Activated naive CD4-positive, alpha-beta T cell treated with anti-CD3 and anti-CD28 coated beads, Interleukin-2, amount 50 U/mL, for 16 hours (primary cell): ENCODE measurements at places on chromosomes 13 and 19.

- no peak for DNase-seq
These were observed 1.2 kb downstream of the POLR2E start for GRCh38 chr19:1093811-1094553.

DNA sequence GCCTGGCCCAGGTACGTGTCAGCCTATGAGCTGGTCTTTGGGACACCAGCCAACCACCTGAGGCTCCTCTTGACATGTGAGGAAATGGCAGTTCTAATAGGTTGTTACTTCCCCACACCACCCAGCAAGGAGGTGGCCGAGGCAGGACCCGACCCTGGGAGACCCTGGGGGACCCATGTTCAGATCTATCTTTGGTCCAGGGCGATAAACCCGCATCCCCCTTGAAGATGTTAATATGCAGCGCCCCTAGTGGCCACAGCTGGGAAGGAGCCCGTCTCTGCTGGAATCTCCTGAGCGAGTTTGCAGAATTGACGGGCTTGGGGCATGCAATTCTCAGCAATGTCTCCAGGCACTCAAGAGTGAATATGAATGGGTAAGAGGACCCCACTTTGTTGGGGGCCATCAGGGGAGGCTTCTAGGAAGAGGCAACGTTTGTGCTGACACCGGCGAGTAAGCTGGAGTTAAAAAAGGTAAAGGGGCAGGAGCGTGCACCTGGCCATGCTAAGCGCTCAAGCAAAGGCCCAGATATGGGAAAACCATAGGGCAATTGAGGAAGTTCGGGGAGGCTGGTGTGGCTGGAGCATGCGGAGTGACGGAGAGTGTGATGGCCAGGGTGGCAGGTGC is 1.5 kb upstream of the MYO1F start:
- DNase-seq: peak; percentile 81

DNA sequence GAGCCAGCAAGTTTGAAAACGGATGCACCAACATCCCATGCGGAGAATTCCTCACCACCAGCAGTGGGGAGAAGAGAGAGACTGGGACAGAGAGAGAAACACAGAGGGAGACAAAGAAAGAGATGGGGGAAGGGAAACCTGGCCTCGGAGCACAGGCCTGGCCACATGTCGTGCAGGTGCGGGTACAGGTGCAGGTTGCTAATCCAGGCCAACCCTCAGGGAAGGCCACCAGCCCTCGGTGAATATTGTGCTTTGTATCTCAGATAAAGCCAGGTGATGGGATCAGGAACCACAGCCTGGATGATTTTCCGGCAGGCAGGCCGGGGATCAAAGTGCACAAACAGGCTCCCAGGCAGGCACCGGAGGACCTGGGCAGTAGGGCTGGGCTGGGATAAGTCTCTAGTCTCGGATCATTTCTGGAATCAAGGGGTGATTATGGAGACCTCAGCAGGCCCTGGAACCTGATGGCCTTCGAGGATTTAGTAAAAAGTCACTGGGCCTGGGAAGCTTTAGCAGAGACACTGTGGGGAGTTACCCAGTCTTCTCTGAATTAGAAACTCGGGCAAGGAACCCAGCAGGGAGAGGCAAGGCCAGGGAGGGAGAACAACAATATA is 3.7 kb downstream of the GAS6 start:
- no peak for DNase-seq

GRCh38 chr19:307793-308420 is 16.7 kb upstream of the PLPP2 start:
- DNase-seq: no peak

- no peak for DNase-seq
These were observed 492.4 kb downstream of the EFNB2 start for GRCh38 chr13:106042996-106043581.

GRCh38 chr19:6677495-6677882 is 7.5 kb upstream of the TNFSF14 start:
- no peak for DNase-seq

DNA sequence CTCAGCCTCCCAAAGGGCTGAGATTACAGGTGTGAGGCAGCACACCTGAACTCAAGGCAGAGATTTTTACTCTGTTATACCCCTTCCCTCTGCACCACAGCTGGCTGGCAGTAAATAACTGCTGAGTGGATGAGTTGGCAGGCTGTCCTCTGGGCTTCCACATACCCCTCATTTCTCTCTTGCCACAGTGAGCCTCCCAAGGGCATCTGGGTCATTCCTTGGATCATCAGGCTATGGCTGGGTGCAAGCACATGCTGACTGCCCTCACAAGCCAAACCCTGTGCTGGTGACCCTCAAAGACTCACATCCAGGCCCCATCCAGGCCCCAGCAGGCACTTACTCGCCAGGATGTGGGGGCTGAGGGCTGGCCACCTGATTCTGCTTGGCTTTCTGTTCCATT is 4.2 kb downstream of the SUGP1 start:
- DNase-seq: no peak

DNA sequence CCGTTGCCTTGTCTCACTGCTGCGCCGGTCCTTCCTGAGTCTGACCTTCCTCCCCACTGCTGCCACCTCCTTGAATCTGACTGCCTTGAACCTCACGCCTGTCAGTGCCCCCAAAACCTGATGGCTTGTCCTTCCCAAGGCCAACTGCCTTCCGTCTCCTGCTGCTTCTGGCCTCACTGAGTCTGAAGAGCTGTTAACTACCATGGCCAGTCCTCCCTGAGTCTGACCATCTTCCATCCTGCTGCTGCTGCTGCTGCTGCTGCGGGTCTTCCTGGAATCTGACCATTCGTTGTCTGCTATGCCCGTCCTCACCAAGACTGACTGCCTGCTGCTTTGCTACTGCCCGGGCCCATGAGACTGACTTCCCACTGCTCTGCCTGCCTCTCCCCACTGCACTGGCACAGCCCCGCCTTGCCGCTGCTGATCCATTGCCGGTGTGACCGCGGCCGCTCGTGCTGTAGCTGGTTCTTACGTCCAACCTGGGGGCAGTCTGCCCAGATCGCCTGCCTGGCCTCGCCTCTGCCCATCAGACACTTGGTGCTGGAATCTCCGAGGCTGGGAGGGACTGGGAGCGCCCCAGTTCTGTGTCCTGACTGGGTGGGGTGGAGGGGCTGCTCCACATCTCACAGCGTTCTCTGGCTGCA is 2.9 kb upstream of the RCN3 start:
- DNase-seq: no peak

- peak; percentile 39 for DNase-seq
These were observed 1.5 kb downstream of the C3 start for GRCh38 chr19:6718741-6719539.

- DNase-seq: no peak
These were observed 232.5 kb downstream of the SLC7A1 start for GRCh38 chr13:29362849-29363604.

- no peak for DNase-seq
These were observed 361.5 kb upstream of the HTR2A start for GRCh38 chr13:47258384-47258783.

- no peak for DNase-seq
These were observed 9.8 kb downstream of the PPP1R15A start for GRCh38 chr19:48881741-48882657.

DNA sequence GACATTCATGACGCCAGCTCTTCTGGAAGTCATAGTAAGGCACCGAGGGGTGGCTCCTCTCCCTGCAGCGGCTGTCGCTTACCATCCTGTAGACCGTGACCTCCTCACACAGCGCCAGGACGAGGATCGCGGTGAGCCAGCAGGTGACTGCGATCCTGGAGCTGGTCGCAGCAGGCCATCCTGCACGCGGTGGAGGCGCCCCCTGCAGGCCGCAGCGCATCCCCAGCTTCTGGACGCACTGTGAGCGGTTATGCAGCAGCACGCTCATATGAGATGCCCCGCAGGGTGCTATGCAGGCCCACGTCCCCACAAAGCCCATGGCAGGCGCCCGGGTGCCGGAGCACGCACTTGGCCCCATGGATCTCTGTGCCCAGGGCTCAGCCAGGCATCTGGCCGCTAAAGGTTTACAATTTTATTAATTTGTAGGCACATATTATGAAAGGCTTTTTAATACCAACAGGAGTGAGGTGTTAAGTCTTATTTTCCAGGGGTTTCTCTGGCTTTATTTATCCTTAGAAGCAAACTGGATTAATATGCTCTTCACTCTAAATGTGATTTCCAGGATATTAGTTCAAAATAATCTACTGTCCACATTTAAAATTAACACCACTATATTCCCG is 35.6 kb upstream of the PSPC1 start:
- DNase-seq: peak; percentile 36

DNA sequence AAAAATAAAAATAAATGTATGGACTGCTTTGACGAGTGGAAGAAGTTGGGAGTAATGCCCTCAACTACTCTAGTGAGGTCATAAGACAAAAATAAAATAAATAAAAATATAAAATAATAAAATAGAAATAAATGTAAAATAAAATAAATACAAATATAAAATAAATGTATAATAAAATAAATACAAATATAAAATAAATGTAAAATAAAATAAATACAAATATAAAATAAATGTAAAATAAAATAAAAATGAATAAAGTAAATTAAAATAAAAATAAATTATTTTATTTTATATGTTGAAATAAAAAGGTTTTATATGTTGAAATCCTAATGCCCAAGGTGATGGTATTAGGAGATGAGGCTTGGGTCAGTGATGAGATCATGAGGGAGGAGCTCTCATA is 20.1 kb upstream of the IGSF23 start:
- no peak for DNase-seq

GRCh38 chr19:15656467-15656866 is 15.8 kb downstream of the CYP4F3 start:
- DNase-seq: no peak

DNA sequence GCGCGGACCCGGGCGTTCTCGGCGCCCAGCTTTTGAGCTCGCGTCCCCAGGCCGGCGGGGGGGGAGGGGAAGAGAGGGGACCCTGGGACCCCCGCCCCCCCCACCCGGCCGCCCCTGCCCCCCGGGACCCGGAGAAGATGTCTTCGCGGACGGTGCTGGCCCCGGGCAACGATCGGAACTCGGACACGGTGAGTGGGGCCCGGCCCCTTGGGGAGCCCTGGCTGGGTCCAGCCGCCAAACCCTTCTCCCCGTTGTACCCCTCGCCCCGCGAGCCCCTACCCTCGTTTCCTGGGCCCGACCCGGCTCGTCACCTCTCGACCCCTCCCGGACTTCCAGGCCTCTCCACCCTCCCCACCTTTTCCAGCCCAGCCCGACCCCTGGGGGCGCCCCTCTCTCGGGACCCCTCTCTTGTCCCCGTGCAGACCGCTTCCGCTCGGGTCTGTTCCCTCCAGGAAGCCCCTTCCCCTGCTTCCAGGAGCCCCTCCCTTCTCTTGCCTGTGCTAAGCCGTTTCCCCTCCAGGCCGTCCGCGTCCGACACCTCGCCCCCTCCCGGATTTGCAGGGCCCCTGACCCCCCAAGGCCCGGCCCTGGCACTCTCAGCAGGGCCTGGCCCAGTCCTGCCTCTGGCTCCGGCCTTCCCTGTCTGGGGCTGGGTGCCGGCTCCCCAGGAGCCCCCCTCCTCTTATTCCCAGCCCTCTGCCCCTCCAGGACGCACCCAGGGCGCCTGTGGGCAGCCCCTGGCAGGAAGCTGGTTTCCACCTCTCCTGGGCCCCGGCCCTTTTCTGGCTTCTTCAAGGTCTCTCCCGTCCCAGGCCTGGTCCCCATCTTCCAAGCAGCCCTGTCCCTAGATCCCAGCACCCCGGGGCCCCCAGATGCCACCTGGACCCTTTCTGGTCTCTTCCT is 632 bp downstream of the MARK4 start:
- DNase-seq: no peak

DNA sequence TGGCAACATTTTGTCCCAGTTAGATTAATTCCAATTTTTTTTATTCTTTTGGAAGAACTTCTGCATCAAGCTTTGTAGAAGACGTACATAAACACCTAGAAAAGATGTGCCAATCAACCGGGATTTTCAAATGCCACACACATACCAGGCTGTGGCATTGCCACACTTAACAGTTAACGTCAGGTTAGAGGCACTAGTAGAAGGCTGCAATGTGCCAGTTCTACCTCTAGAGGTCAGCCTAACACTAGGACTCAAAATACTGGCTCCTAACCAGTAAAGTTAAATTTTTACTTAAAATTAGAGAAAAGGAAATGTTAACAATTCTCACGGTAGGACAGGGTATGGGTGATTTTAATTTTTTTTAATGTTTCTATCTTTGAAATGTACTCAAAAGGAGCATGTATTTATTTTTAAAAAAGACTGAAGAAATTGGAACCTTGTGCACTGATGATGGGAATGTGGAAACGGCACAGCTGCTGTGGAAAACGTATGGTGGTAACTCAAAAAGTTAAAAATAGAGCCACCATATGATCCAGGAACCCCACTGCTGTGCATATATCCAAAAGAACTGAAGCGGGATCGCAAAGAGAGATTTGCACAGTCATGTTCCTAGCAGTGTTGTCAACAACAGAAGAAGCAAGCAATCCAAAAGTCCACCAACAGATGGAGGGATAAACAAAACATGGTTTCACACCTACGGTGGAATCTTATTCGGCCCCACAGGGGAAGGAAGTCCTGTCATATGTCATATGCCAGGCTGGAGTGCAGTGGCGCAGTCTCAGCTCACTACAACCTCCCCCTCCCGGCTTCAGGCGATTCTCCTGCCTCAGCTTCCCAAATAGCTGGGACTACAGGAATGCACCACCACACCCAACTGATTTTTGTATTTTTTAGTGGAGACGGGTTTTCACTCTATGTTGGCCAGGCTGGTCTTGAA is 30.3 kb downstream of the CRYL1 start:
- DNase-seq: peak; percentile 56

DNA sequence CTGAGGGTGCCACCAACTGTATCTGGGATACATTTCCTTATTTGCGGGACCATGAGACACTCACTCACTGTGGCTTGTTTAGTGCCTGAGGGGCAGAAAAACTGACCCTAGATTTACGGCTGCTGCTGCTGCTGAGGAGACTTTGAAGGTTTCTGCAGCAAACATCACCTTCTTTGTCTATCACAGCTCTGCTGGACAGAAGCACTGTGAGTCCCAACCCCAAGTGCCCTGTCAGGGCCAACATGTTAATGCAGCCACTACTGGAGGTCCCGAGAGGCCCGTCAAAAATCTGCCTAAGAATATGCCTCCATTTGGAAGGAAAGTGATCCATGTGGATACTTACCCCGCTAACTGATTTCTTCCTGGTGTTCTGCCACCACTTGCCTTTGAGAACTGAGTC is 37.3 kb upstream of the UBL3 start:
- DNase-seq: no peak

DNA sequence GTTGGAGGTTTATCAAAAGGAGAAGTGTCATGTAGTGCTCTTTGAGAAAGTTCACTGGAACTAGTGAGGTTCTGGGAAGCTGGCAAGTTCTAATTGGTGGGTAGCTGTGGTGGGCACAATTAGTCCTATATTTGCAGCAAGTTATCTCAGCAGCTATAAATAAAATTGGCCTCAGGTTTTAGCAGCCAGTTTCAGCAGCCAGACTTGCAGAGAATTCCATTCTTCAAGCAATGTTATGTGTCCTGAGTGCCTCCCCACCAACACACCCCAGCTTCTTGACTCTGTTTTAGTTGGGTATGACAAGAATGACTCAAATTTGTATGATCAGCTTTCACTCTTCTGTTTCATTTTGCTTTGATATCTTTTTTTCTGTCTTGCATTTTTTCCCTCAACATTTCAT is 4.7 kb downstream of the IFT88 start:
- DNase-seq: no peak

GRCh38 chr13:45490068-45490467 is 25.3 kb downstream of the COG3 start:
- no peak for DNase-seq
